GM12878 (cell line): ENCODE measurements at places on chromosomes 12 and 14.
A peak's percentile ranks its signal among the peaks of the same experiment; 100 is the strongest.

- DNase-seq = no peak
Measured at GRCh38 chr14:35403114-35403602, 1.4 kb downstream of the NFKBIA start.

- DNase-seq = no peak
Measured at GRCh38 chr12:20451761-20452160, 83.4 kb downstream of the PDE3A start.

DNA sequence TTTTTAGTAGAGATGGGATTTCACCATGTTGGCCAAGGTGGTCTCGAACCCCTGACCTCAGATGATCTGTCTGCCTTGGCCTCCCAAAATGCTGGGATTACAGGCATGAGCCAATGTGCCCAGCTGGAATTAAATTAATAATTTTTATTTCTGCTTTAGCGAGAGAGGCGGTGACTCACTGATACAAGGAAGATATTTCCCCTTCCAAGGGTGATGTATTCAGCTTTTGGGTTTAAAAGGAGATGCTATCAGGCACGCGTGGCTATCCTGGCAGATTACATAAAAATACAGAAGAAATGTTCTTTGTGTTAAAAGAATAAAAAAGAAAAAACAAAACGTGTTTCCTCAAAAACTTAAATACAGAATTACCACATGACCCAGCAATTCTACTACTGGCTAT is 12.4 kb upstream of the P2RX7 start:
- no peak for DNase-seq

DNA sequence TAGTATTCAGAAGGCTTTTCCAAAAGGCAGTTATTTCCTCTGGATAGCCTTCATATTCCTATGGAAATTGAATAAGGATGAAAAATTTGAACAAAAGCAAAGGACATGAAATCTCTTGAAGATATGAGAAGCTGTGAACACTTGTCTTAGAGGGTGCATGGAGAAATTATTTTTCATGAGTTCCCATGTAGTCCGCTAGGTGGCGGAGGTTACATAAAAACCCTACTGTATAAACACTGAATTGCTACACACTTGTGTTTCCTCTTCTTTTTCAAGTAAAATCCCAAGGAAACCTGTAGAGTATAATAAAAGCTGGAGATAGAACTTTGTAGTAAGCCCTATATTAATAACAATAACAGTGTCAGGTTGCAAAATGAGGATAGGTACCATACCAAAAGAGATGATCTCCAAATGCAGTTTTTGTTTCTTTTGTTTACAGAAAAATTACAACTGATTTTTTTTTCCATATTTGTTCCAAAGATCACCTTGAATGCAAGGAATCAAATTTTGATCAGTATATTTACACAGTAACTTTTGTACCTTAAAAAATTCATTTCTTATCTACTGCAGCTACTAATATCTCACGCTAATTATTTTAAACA is 37.8 kb upstream of the OR4E1 start:
- DNase-seq = no peak

GRCh38 chr12:53805067-53805466 is 53.3 kb upstream of the CISTR start:
- DNase-seq = no peak

DNA sequence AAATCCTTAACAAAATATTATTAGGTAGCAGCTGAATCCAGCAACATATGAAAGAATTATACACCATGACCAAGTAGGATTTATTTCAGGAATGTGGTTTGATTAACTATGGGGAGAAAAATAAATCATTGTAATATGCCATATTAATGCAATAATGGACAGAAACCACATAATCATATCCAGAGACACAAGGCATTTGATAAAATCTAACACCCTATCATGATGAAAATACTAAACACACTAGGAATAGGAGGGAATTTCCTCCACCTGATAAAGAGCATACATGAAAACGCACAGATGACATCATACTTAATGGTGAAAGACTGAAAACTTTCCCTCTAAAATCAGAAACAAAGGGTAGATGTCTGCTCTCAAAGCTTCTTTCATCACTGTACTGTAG is 238.9 kb downstream of the PHLDA1 start:
- no peak for DNase-seq

DNA sequence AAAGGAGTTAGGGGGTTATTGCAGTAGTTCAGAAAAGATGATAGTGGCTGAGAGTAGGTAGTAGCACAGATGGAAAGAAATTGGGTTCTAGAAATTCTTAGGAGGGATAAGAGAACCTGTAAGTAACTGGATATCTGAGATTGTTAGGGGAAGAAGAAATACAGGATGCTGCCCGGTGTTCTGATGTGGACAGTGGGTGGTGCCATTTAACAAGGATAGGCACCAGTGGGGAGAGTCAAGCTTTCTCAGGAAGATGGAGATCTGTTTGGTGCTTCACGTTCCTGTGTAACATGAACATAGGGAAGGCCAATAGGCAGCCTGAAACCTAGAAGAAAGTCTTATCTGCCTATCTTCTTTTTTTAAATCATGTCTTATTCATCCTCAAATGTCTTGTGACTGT is 245.9 kb downstream of the NPAS3 start:
- DNase-seq = no peak

DNA sequence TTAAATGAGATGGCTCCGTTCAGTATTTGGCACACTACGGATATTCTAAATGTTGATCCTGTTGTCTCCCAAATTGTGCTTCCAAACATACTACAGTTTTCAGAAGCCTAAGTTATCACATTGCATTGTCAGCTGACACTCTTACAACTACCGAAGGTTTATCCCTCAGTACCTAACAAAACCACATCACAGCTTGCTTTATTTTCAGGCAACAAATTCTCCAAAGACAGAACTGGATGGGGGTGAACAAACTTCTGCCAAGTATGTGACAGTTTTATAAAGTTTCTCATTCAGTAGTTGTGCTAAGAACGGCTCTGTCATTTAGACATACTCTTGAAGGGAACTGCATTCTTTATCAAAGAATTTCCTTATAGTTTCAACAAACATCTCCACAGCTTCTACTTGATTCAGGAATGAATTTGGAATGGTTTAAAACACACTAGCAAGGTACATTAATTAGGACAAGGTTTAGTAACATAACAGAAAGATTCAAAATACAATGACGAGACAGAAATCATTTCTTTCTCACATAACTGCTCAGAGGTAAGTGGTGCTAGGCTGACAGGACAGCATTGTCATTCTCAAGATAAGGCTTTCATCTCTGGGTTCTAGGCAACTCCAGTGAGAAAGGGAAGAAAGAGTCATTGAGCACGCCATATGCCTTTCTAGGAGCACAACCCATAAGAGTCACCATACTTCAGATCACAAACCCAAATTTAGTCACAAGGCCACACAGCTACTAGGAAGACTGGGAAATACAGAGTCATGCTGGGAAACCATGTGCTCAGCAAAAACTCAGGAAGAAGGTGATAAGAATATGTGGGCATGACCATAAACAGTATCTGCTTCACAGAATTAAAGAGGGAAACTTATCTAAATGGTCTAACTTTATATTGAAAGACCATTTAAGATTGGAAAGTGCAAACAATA is 100.7 kb downstream of the DUSP6 start:
- DNase-seq = no peak

GRCh38 chr12:14961466-14962152 is at the start of gene ARHGDIB:
TSS of gene ARHGDIB (minus strand) at chr12:14961601. CDS start at chr12:14950712, 10,889 bp downstream.
- DNase-seq = peak; percentile 87

DNA sequence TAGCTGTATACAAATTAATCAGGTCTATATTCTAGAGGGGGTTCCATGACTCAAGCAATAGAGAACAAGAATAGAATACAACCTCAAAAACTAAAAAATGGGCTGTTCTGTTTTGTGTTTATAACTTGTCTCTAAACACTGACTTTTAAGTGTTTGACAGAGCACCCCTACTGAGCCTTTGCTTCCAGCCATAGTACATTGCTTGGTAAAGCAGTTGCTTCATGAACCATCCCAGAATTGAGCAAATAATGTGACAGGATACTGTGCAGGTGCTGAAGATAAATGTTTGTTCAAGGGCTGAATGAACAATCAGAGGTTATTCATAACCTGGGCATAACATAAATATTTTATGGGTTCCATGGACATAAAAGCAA is 11.5 kb downstream of the SPTSSA start:
- no peak for DNase-seq

DNA sequence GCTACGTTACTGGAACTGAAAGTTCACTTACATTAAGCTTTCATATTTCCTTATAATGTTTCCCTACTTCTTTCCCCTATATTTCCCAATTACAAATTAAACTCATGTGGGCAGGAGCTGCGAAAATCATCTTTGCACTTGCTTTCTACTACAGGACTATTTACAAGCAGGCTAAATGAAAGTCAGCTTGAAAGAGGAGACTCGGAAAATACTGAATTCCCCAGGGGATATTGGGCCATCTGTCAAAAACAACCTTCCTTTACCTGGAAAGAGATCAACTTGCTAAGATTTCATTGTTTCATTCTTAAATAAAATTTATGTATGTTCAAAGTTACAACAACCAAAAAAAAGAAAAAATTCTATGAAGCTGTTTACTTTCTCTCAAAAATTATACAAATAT is 92.8 kb upstream of the BBS10 start:
- DNase-seq = no peak

GRCh38 chr12:3182426-3182825 is 105.2 kb downstream of the TSPAN9 start:
- no peak for DNase-seq

GRCh38 chr12:49233842-49234526 is 30.9 kb upstream of the TUBA1C start:
- peak; percentile 35 for DNase-seq

DNA sequence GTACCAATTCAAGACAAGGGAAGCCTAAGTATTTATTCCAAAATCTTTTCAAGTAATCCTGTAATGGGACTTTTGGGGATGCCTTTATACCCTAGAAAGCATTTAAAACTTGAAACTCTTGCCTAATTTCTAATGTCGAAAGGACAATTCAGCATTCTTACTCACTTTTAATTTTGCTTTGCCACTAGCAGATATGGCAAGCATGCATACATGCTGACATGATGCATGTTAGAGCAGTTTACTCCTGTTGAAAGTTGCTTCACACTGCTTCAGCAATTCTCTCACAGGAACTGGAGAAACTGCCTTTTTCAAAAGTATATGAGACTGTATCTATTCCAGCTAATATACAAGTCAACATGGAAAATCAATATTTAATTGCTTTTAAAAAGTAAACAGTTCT is 79.9 kb downstream of the TAOK3 start:
- no peak for DNase-seq

DNA sequence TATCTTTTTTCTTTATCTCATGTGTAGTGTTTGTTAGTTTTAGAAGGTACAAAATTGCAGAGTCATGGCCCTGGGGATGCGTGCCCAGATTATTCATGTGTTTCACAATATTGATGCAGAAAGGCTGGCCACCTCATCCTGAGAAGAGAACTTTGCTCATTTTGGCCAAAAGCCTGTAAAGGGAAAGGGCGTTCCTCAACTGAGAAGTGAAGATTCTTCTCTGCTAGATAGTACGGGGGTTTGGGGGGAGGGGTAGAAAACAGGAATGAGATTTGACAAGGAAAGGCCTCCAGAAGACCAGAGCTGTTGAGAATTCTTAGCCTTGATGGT is 1.7 kb downstream of the MGST1 start:
- DNase-seq = peak; percentile 7

GRCh38 chr14:52954346-52955214 is 3.7 kb upstream of the FERMT2 start:
- DNase-seq = no peak

- no peak for DNase-seq
Measured at GRCh38 chr14:89040080-89040459, 215.6 kb downstream of the TTC8 start.

- no peak for DNase-seq
Measured at GRCh38 chr12:127810041-127810440, 456.9 kb upstream of the TMEM132C start.

- DNase-seq = no peak
Measured at GRCh38 chr14:96250485-96250884, 5.5 kb upstream of the BDKRB1 start.

DNA sequence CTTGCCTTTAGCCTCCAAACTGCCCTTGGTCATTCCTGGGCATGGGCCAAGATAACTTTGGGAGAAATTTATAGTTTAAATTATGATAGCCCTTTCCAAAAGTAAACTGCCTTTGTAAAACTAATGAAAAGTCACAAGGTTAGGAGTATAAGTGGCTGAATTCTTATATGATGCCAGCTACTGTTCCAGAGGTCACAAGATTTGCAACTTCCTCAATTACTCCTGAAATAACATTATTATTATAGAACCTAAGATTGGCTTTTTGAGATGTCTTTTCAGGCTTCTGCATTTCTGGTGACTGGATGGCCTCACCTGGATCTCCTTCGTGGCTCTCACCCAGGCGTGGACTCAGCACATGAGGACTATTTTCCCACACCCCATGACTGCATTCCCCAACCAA is 55.0 kb downstream of the OSBPL8 start:
- no peak for DNase-seq

GRCh38 chr12:115895247-115895646 is 382.2 kb downstream of the MED13L start:
- DNase-seq = no peak

GRCh38 chr12:12779007-12779406 is 6.5 kb upstream of the APOLD1 start:
- no peak for DNase-seq

DNA sequence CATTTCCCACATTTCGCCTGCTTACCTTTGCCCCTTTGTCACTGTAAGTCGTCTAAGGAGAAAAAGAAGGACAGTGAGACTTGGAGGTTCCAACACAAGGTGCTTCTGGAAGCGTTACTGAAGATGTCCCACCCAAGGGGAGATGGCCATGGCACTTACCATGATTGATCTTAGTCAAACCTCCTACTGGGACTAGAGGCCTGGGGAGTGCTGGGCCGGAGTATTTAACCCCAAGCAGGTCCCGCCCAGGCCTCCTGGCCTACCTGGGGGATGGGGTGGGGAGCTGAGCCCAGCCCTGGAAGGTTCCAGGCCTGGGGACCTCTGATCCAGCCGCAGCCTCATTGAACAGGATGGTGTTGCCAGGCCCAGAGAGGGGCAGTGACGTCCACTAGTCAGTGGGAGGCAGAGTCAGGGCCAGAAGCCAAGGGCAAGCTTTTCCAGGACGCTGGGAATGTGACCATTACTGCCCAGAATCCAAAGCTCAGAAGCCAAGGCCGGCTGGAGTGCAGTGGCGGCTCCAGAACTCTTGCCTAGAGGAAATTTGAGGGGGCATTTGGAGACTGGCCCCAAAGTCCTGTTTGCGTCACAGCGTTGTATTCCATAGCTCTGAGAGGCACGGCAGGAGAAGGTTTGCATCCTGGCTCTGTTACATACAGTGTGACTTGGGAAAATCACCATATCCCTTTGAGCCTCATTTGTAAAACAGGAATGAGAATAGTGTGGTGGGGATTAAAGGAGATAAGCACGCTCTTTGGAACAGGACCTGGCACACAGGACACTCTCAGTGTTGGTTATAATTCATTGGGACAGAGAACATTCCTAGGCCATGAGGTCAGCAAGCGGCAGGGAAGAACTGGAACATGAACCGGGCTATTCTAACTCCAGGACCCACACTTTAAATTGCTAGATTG is at the start of gene HPD:
Gene HPD, minus strand, starts transcription at position 198 of the 911 bp plus-strand sequence. Its CDS starts 36 bp downstream, at position 162.
- no peak for DNase-seq
